ENCODE measurements at places on chromosomes 2 and 18.

DNA sequence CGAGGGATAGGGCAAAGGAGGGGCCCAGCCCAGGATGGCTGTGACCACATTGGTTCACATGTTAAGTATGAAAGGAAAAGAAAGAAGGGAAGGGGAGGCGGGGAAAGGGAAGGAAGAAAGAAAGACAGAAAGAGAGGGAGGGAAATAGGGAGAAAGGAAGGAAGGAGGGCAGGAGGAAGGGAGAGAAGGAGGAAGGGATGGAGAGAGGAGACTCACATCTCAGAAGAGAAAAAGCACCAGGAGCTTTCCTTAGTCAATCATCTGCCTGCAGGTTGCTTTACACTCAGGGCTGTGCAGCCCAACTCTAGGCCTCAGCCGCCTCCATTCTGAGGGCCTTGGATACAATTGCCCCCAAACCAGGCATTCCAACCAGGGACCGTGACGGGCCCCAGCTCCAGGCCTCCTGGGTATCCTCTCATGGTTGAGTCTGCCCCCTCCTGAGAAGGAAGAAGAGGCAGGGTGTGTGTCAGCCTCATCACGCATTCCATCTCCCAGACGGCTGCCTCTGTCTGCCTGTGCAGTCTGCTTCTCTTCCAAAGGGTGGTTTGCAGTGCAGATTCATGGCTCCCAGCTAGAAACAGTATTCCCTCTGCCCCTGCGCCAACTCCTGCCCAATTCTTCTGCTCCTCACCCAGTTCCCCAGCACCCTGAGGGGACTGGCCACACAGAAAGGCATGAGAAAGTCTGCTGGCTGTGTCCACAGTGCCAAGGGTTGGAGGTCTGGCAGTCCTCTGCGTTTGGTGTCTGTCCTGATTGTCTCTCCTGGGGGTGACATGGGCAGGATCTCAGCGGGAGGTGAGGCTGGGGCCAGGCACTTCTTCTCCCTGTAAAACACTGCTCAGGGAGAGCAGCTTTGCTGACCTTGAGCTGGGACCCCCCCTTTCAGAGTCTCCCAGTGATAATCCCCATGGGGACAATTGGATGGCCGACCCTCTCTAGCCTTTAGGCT lies 163.3 kb downstream of the SMAD7 start:
- no peak for DNase-seq

DNA sequence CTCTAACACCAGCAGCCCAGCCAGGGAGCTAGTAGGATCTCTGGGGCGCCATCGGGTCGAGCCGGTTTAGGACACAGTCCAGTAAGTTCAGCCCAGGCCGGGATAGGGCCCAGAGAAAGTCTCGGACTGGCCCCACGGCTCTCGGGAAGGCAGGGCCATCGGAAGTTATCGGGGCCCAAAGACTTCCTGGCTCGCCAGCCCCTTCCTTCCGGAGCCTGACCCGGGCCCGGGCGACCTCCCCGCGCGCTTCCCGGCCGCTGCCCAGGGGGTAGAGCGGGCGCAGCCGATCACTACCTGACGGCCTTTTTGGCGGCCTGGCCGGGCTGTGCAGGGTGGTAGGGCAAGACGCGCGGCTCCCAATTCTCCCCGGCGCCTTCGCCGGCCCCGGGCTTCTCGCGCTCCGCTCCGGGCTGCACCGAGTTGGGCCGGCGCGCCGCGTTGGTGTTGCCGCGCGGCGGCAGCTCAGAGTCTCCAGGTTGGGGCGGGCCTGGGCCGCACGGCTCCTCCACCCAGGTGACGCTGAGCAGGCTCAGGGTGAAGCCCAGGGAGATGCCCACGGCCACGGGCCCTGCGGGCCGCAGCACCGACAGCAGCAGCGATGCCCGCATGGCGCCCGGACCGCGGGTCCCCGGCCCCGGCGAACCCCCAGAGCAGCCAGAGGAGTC lies 546 bp downstream of the CHPF start:
- no peak for DNase-seq

DNA sequence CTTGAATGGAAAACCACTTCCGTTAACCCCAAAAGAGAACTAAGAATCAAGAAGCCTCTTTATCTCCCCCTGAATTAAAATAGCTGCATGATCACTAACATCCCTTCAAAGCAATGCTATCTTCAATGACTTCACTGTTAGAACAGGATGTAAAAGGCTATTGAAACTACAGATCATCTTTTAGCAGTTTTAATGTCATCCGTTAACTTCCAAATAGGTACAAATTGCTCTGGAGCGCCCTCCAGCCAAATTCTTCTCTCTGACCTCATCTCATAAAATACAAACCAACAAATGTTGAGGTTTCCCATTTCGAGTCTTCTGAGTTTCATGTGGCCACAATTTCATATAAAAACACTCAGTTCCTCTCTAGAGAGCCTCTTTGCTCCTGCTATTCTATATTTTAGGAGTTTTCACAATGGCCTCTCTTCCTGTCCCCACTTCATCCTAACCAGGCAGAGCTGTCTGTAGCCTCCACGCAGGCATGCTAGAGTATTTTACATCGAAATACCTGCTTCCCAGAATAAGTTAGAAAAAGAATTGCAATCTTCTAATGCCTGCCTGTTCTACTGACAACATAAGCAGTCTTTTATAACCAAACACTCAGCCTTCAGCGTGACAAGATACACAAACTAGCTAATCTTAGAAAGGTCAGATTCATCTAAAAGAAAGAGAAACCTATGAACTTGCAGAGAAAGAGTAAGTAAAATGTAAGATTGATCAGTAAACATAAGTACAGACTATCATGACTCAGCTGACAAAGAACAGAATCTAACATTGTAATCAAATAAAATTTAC lies 37.9 kb downstream of the B4GALT6 start:
- no peak for DNase-seq

- DNase-seq = no peak
These were observed 97.5 kb upstream of the CD302 start for GRCh38 chr2:159895258-159896065.

DNA sequence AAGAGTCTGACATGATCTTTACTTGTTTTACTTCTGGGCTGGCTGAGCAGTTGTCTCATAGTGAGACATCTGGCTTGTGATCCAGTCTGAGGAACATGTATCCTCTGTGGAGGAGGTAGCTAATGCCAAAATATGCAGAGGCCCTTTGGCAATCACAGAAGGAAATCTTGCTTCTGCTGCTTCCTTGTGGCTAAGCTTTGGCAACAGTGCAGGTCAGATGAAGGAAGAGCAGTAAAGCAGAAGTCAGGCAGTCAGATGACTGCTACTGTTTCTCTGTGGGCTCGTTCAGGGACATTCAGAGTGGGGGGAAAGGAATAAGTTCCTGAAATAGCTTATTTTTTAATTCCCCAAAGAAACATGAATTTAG lies 22.3 kb downstream of the DOK1 start:
- DNase-seq = no peak

DNA sequence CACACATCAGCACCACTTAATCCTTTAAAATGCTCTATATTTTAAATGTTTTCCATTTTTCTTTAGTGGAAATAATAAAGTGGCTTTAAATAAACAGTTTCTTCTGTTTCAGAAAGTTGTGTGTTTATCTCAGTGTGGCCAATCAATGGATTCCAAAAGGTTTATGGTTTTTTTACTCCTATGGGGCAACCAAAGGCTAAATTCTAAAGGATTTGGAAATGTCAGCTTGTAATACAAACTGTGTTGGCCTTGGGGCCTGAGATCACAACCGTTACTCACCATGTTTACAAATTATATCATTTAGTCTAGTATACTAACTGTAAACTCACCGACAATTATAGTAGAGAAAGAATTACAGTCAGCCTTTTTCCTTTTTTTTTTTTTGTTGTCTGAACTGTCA lies 827.2 kb downstream of the EPHA4 start:
- DNase-seq = no peak

DNA sequence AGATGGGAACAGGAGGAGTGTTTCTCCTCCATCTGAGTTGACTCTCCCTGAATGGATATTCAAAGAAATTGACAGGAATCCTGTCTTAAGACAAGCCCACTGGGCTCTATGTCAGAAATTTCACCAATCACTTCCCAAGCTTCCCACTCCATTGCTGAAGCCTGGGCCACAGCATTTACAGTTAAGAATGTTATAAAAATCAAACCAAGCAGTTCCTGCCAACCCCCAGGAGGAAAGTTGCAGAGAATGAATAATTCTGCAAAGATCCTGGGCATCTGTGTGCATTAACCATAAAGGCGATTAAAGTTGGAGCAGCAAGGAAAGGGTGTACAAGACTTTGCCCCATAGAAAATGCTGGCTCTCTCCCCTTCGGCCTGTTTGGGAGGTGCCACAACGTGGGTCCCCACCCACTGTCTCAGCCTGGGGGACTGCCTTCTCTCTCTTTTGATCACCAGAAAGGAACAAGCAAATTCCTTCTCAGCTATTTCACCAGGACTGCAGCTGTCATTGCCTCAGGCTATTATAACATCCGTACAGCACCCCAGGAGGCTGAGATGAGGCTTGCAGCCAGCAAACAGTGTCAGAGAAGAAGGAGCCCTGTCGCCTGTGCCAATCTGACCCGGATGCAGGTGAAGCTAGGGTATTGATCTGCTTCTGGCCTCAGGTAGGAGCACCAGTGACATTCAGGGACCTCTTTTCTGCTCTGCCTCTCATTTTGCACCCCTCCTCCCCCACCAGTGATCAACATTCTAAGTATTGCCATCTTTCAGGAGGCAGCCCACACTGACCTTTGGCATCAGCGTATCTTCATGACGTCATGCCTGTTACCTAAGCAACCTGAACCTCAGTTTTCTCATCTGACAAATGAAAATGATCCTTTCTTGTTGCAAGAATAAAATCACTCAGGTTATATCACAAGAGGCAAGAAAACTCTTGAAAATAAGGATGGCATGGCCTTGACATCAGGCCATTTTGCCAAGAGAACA lies 219.0 kb downstream of the SH3BP4 start:
- DNase-seq = no peak
